ENCODE measurements at places on chromosomes 5 and 9.

DNA sequence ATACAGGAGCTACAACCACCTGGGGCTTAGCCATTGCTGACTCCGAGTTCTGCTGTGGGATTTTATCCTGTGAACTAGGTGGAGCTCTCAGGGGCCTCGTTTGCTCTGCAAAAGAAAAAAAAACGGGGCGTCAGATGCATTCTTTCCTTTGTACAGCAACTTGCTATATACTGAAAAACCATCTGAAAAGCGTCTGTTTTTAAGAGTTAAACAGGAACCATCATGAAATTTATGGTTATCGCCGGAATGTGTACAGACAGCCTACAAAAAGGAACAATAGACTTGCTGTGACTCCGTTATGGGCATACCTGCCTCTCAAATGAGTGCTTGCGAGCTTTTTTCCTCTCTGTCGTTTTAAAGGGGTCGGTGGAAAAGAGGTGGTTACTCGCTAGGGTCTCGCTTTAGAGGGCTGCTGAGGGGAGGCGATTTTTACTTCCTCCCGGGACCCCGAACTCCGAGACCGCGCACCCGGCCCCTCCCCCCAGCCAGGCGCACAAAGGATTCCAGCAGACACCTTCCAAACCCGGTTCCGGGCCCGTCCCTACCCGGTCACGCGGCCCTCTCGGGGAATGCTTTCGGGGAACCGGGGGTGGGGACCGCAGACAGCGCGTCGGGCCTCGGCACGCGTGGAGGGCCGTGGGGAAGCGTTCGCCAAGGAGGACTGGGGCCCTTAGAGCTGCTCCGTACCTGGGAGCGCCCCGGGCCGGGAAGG, 826 bp downstream of the PAIP1 start:
- DNase-seq: peak; percentile 49

- no peak for DNase-seq
Measured at GRCh38 chr5:170509348-170509660, 5.5 kb downstream of the KCNIP1 start.

- no peak for DNase-seq
Measured at GRCh38 chr5:132790201-132790865, 13.3 kb upstream of the SEPTIN8 start.

- peak; percentile 49 for DNase-seq
Measured at GRCh38 chr9:92432350-92432749, 8.1 kb upstream of the OMD start.

DNA sequence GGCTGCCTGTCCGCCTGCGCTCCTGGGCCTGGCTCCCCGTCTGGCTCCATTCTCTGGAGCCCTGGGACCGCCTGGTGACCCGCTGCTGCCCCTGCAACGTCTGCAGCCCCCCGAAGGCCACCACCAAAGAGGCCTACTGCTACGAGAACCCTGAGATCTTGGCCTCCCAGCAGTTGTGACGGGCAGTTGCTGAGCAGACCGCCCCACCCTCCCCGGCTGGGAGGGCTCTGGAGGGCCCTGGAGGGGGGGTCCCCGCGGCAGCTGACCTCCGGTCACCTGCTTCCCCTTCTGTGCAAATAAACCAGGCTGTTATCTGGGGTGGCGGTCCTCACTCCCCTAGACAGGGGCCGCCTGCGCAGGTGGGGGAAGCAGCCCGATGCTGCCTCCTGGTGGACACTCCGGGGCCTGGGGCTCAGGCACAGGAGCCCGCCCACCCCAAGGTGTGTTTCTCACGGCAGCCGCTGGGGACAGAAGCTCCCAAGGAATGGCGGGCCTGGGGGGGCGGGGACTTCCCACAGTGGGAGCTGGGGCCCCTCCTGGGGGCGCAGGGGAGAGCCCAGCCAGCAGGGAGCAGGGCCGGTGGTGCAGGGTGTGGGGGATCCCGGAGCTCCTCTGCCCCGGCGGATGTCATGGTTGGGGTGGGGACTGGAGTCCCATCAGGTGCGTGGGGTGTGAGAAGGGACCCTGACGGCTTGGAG, 4.7 kb upstream of the TUBB4B start:
- peak; percentile 96 for DNase-seq

DNA sequence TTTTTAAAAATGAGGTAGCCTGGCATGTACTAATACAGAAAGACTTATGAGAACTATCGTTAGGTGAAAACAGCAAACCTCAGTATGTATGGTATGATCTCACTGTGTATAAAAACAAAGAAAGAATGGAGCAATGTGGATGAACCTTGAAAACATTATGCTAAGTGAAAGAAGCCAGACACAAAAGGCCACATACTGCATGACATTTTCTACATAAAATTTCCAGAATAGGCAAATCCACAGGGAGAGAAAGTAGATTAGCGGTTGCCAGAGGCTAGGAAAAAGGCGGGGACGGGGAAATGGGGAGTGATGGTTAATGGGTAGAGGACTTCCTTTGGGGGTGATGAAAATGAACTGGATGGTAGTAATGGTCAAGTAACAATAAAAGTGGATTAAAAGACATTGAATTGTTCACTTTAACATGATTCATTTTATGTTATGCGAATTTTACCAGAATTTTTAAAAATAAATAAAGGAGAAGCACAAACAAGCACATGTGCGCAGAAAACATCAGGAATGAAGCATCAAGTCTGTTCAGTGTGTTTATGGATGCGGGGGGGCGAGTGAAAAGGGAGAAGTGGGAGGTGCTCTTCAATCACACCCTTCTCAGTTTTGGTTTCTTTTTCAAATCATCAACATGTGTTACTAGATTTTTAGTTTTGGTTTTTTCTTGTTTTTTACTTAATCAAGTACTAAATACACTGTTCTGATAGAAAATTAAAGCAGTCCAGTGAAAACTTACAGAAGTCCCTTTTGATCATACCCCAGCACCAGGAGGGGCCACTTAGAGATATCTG, 16.3 kb downstream of the ROR2 start:
- DNase-seq: no peak

DNA sequence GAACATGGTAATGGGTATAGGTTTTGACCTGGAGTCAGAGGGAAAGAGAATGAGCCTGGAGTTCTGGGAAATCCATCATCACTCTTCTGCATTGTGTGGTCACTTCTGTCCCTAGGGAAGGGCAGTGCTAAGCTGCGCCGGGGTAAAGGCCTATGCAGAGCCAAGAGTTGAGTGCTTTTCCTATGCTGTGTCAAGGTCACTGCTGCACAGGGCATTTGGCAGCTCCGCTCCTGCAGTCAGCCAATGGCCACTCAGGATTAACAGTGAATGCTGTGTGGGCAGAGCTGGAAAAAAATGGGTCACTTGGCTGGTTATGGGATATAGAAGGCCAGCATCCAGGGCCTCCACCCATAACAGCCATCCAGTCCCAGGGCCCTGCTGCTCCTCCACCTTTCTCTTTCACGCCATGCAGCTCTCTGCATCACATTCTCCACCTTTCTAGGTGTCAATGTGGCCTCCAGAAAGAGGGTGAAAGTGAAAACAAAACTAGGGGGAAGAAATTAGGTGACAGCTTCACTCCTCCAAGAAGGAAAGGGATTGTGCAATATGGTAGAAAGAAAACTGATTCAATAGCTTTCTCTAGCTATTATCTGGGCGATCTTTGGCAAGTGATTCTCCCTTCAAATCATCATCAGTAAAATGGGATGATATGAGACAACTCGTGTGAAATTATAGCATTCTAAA, 279.3 kb upstream of the ANKRD55 start:
- no peak for DNase-seq

DNA sequence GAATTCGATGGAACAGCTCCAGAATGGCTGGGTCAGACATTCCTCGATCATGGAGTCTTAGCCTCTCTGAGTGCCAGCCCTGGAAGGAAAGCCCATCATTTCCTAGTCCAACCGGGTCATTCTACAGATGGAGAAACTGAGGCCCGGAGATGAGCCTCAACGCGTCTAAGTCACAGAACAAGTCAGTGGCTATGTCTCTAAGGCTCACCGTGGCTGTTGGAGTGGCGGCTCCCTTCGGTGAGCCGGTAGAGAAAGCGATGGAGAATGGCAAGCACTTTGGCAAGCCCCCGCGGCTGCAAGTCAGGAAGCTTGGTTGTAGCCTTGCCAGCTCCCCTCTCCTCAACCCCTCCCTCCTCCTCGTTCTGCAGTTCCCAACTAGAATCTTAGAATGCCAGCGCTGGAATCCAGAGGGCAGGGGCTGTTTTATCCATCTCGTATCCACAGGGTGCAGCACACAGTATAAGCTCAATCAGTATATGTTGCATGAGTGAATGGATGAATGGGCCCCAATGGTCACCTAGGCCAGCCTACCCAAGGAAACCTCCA, 438 bp upstream of the ARSI start:
- no peak for DNase-seq

GRCh38 chr5:87210076-87210475, 57.6 kb upstream of the RASA1 start:
- DNase-seq: no peak

DNA sequence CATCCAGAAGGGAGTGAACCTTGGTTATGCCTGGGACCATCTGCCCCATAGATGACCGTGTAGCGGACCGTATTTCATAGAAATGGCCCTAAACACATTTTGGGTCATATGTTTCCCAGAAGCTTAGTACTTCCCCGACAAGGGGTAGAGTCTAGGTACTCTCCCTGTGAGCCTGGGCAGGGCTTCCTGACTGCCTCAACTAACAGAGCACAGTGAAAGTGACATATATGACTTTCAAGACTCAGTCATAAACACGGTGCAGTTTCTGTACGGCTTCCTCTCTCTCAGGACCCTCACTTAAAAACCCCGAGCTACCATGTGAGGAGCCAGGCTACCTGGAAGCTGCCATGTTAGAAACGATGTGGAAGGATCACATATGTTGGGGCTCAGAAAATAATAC, 20.9 kb downstream of the C9orf57 start:
- DNase-seq: no peak

DNA sequence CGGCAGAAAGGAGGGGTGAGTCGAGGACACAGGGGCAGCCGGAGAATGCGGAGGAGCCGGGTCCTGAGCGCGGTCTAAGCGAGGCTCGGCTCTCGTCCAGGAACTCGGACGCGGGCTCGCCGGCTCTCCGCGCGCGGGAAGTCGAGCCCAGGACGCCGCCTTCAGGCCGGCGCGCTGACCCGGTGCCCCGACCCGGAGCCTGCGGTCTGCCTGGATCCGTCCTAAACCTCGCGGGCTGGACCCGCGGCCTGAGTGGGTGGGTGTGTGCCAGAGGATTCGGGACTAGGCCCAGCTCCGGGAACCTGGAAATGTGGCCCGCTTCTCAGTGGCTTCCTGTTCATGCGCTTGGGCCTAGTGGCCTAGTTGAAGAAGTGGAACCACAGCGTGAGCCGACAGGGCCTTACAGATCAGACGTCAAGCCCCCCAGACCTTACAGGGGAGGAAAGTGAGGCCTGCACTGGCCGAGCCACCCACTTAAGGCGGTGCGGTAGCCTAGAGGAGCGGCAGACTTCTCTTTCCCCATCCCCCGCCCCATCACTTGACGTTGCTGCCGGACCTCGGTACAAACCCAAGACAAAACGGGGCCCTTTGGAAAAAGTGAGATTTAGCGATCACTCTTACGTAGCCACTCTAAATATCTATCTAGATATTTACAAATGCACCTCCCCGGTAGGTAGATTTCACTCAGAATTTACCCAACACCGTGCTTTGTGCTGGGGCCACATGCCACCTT, 1.2 kb downstream of the CDKN2B-AS1 start:
- DNase-seq: no peak

GRCh38 chr9:12972608-12973589, 198.1 kb downstream of the LURAP1L start:
- no peak for DNase-seq

GRCh38 chr5:139470821-139471300, at the start of gene SMIM33:
TSS of gene SMIM33 (plus strand) at chr5:139471004. CDS start at chr5:139471122, 118 bp downstream.
- DNase-seq: no peak

DNA sequence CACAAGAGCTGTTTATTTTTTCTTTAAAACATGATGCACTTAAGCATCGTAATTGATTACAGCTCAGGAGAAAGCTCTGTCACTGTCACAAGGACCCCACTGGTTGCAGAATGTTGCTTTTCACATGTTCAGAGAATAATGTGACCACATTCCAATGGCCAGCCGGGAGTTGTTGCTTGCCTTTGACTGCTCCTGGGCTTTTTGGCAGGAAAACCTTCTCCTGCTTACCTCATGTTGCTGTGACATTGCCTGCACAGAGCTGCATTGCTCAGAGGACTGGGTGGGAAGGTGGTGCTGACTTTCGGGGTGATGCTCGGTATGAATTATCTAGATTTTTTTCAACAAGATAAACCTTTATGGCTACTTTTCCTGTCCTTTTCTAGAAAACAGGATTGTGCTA, 88.2 kb downstream of the PALM2AKAP2 start:
- no peak for DNase-seq

- no peak for DNase-seq
Measured at GRCh38 chr5:107425541-107426031, 245.2 kb downstream of the EFNA5 start.

GRCh38 chr9:112489039-112489546, 2.5 kb downstream of the KIAA1958 start:
- no peak for DNase-seq

- DNase-seq: no peak
Measured at GRCh38 chr5:113296676-113297075, 138.1 kb downstream of the TSSK1B start.

GRCh38 chr5:143161885-143162540, 241.5 kb downstream of the NR3C1 start:
- DNase-seq: no peak

- DNase-seq: no peak
Measured at GRCh38 chr9:83422527-83422926, 115.7 kb downstream of the FRMD3 start.

DNA sequence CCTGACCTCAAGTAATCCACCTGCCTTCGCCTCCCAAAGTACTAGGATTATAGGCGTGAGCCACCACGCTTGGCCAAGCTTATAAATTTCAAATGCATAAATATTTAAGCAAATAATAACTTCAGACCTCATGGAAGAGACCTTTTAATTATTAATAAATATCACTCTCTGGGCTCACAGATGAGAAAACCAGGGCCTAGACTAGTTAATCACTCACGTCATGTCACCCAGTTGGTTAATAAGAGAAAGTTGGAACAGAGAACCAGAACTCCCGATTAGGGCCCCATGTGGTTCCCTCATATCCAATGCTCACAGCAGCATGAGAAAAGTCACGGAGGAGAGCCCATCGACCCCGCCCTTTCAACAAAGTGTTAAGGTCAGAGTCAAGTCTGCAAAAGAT, 79.3 kb downstream of the EPB41L4A start:
- no peak for DNase-seq

All from NCI-H2171 (cell line).